ENCODE measurements at places on chromosomes 5 and 9. TPM values are rescaled to one million over a fixed set of nuclear protein-coding genes. Genes with fewer than 3 reads are reported as not detected.
A peak's percentile ranks its signal among the peaks of the same experiment; 100 is the strongest.

- DNase-seq = peak; percentile 91
These were observed 4.3 kb downstream of the RAI14 start for GRCh38 chr5:34660444-34660843.

- DNase-seq = no peak
These were observed 395.1 kb downstream of the ARHGEF28 start for GRCh38 chr5:74021126-74021525.

- DNase-seq = no peak
These were observed 24.5 kb downstream of the RANBP17 start for GRCh38 chr5:170886210-170886894.

GRCh38 chr5:118793091-118793490, 195.3 kb downstream of the DTWD2 start:
- DNase-seq = no peak

GRCh38 chr9:98707166-98708102, 1.3 kb downstream of the GABBR2 start:
- peak; percentile 95 for DNase-seq

GRCh38 chr5:78587775-78588291, 60.7 kb downstream of the LHFPL2 start:
- DNase-seq = peak; percentile 80

DNA sequence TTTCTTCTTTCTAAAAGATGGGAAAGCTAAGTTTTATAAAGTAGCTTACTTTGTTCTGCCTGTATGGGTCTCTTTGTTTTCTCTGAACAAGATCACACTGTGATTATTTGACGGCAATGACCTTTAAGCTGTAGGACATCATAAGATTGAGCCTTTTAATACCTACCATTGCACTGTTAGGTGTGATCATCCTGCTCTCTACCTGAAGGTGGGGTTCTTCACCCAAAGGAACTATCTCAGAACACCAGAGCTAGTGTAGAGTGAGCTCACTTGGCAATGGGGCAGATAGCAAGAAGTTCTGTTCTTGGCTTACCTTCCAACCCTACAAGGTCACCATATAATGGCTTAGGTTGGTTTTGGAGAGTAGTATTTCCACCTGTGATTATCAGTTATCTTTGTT, 200.2 kb downstream of the SPATA31D1 start:
- DNase-seq = no peak

DNA sequence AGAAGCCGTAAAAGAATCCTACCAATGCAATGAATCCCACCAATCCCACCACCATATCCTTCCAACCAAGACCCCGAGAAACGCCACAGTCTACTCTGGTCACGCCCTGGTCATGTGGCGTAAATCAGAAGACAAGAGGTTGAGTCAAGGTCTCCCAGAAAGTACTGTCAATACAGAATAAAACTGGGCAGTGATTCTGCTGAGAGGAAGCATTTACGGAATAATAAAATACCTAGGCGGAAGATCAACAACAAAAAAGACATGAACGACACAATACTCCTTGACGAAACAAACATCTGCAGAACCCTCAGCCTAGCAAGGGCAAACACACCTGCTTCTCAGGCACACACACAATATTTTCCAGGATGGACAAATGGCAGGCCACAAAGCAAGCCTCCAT, 62.8 kb downstream of the GOLM1 start:
- no peak for DNase-seq

- DNase-seq = no peak
These were observed 22.4 kb upstream of the ASTN2 start for GRCh38 chr9:117437283-117437682.

DNA sequence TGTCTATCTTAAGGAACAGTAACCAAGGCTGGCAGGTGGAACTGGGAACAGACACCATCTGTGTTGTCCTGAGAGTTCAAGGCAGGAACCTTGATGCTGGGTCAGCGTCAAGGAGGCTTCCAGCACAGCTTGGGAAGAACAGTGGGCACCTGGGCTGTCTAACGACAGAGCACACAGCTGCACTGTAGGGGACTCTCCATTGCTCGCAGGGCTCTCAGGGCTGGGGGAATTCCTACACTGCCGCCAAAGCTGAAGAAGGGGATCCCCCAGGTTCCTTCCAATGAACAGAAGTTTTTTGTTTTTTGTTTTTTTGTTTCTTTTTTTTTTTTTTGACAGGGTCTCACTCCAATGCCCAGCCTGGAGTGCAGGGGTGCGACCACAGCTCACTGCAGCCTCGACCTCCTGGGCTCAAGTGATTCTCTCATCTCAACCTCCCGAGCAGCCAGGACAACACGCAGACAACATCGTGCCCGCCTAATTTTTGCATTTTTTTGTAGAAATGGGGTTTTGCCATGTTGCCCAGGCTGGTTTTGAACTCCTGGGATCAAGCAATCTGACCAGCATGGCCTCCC, 81.9 kb downstream of the PTPN3 start:
- no peak for DNase-seq

DNA sequence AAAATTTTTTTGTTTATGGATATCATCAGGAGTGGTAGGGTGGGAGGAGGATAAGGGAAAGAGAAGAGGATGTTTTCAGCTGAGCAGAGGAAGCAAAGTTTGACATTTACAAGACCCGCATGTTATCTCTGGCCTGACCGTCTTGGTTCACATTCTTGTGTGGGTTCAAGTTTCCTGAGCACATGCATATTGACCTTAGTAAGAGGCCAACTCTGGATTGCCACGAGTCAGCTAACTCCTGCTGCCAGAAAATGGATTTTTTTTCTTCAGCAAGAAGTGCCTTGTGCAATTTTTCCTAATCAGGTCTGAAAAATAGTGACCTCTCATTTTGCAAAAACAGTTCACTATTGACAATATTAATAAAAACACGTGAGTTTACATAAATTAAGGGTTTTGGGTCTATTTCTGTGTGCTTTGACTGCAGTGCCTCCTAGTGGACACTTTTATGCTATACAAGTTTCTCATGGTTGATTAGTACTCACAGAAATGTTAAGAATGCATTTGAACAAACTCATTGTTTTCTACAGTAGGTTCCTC, 27.1 kb upstream of the BASP1 start:
- DNase-seq = no peak

DNA sequence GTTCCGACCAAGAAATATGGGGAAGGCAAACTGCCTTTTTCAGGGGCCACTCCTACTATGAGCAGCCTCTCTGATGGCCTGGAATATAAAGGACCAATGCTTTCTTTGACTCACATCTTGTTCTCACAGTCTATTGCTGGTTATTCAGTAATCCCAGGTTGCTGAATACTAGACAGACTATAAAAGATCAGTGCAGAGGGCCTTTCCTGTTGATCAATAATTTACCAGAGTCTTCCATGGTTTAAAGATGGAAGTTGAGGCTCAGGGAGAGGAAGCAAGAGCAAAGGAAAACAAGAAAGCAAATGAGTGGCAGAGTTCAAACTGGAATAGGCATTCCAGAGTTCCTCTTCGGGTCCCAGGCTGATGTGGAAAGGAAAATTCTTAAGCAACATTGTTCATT, 62.9 kb downstream of the FBXO38 start:
- no peak for DNase-seq

DNA sequence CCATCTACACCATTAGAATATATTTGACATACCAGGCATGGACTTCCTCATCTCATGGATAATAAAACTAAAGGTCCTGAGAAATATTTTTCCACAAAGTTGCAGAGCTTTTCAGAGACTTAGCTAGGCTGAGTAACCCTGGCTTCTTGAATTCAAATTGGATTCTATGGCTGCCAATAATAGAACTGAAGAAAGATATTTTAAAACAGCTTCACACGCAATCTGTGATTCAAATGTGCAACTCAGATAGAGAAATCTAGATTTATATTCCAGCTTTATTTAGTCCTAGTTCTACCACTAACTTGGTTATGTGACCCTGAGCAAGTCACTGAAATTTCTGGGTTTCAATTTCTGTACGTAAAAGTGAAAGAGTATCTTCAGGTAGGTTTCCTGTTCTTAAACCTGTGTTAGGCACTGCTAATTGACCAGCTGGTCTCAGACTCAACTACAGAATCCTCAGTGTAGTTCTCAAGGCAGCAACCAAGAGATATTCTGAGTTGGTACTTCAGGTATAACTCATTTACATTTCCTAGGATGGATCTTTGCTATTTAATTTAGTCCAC, 235.3 kb downstream of the GABRB2 start:
- no peak for DNase-seq

- DNase-seq = no peak
These were observed 188.7 kb downstream of the EBF1 start for GRCh38 chr5:158910782-158911692.

- no peak for DNase-seq
These were observed 106.7 kb downstream of the EFNA5 start for GRCh38 chr5:107563959-107564544.

GRCh38 chr9:34759432-34760134, 49.6 kb upstream of the CCL21 start:
- DNase-seq = no peak

- DNase-seq = no peak
These were observed 21.0 kb upstream of the C5orf58 start for GRCh38 chr5:170211575-170212334.

DNA sequence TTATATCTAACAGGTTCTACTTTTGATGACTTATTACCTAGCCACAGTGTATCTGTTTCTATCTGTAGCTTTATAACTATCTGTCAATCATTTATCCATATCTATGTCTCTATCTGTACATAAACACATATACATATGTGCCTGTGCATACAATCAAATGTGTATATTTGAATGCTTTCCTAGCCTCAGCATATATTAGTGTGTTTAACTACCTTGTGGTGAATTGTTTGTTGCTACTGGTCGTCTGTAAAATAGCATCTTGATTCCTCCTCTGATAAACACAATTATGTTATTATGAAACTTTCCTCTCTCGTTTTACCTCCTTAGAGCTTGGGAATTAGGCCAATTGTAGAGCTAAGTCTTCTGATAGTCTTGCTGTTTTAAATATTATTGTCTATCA, 44.4 kb downstream of the PARP8 start:
- DNase-seq = no peak

DNA sequence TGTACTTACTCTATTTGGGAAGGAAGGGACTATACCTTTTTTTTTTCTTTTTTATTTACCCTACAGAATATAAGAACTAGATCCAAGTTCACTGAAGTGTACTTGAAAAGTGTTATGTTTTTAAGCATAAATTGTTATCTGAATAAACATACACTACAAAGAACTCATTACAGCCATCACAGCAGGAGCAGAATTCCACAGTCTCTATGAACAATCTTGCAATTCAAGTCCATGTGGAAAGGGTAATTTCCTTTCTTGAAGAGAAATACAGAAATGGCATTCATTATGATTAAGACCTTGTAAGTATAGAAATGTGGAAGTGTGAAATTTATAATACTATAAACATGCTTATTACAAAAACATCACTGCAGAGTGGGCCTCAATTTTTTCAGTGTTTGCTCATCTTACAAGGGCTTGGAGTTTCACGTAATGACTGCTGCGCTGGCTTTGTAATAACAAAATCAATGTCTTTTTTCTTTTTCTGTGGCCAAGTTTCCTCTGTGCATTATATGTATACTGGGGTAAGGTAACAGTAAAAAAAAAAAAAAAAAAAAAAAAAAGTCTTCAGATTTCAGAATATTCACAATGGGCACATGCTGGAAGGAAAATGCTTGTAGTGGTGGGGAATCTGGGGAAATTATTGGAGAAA, 77.0 kb upstream of the GNA14 start:
- no peak for DNase-seq

DNA sequence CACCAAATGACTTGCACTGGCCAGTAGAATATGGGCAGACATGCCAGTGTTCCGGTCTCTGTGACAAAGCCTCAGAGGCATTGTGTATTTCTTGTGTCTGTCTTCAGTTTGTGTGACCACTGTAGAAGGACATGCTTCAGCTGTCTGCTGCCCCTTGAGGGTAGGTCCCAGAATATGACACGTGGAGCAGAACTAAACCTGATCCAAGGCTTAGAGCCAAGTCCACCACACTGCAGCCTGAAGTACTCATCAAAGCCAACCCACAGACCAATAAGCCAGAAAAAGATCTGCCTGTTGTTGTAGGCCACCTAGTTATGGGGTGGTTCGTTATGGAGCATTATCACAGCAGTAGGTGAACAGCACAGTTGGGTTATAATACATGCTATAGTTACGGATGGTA, 468.9 kb downstream of the PSAT1 start:
- no peak for DNase-seq

SLC2A8 gene
- 5.4 TPM for total RNA-seq

GIN1 gene
- 6.2 TPM for total RNA-seq

ACTBL2 gene
- not detected for total RNA-seq

FOXD4L6 gene
- total RNA-seq = under 0.01 TPM

BSPRY gene
- not detected for total RNA-seq

GDA gene
- not detected for total RNA-seq

NUTM2F gene
- total RNA-seq = not detected

ANKRD18A gene
- not detected for total RNA-seq

GLRA1 gene
- not detected for total RNA-seq

PCDHB11 gene
- 1.1 TPM for total RNA-seq

SPINK4 gene
- total RNA-seq = not detected

OTP gene
- total RNA-seq = under 0.01 TPM

PCDHAC1 gene
- 0.29 TPM for total RNA-seq

HEMGN gene
- total RNA-seq = not detected

SLC36A2 gene
- total RNA-seq = not detected

GKAP1 gene
- 1.5 TPM for total RNA-seq

BNC2 gene
- total RNA-seq = 51.3 TPM
